ENCODE measurements at places on chromosomes 11 and 22.

- no peak for DNase-seq
Measured at GRCh38 chr11:36090356-36091109, 146.7 kb downstream of the LDLRAD3 start.

DNA sequence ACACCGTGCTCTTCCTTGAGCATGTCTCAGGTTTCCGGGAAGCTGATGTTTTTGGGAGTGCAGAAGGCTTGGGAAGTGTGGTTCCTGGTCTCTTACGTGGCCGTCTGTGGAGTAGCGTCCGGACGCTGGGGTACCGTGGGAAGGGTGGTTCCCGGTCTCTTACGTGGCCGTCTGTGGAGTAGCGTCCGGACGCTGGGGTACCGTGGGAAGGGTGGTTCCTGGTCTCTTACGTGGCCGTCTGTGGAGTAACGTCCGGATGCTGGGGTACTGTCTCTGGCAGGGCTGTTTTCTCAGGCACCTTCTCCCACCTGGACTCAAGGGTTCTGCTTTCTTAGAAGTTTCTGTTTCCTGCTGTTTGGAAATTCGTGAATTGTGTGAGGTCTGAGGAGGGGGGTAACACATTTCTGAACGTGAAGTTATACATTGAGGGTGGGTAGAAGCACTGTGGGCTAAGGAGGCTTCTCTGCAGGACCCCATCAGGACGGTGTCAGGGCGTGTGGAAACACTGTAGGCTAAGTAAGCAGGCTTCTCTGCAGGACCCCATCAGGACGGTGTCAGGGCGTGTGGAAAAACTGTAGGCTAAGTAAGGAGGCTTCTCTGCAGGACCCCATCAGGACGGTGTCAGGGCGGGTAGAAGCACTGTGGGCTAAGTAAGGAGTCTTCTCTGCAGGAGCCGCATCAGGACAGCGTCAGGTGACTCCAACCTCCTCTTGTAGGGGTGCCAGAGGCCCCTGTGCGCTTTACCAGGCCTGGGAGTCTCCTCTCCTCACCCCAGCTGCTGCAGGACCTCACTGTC lies 5.3 kb upstream of the IFITM3 start:
- DNase-seq, result no peak

DNA sequence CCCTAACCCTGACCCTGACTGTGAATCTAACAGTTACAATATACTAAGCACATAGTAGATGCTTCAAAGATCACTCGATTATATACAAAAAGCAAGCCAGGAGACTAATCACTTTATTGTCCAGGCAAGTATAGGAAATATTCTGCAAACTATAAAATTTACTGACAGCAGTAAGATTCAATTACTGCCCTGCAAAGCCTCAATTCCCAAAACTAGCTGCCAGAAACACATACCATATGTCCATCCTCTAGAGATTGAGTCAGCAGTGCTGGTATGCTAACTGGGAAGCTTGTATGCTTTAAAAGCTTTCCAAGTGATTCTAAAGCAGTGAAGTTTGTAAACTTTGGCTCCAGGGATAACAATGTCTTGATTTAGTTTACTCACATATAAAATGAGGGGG lies 26.1 kb downstream of the CSTF3 start:
- no peak for DNase-seq

DNA sequence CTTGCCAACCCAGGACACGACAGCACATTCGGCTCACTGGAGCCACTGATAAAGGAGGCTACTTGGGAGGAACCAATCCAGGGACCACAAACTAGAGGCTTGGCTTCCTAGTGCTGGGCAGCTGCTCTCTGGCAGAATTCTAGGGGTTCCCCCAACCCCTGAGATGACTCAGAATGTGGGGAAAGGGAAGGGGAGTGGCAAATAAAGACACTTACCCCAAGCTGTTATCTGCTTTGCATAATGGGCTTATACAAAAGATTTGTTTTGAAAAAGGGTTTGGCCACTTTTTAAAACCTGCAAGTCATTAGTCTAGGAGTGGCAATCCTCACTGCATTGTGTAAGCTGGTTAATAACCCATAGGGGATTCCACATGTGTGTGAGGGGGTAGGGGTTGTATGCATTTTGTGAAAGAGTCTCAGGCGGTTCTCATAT lies 64.1 kb upstream of the LMO1 start:
- no peak for DNase-seq

- no peak for DNase-seq
Measured at GRCh38 chr11:61579676-61580270, 1.1 kb downstream of the SYT7 start.

GRCh38 chr11:2262301-2263070 lies 7.9 kb downstream of the ASCL2 start:
- DNase-seq, result no peak

DNA sequence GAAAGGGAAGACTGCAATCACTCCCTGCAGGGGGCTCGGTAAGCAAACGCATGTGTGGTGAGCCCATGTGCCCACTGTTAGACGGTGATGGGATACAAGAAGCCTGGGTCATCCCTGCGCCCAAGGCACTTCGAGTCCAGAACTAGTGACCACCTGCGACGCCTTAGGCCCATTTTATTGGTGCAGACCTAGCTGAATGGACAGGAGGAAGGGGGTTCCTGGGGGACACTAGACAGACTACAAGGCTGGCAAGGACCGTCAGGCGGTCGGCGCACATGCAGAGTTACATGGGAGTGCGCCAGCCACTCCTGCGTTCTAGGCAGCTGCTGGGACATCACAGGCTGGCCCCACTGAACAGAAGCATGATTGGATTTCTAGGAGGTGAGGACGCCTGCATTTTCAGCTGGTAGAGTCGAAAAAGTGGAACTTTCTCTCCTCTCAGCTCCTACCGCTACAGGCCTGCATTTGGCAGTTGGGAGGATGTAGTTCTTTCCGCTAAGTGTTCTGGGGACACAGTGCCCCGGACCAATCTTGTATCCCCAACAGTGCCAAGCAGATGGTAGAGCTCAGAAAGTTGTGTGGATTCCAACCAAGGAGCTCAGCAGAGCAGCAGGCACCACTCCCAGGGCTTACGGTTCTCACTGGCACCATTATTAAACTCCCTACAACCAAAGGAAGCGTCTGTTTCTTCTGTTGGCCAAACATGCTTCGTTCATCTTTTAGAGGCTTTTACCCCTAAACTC lies 35.7 kb downstream of the BID start:
- no peak for DNase-seq

GRCh38 chr11:126599217-126599897 lies 243.9 kb downstream of the ST3GAL4 start:
- DNase-seq, result no peak

DNA sequence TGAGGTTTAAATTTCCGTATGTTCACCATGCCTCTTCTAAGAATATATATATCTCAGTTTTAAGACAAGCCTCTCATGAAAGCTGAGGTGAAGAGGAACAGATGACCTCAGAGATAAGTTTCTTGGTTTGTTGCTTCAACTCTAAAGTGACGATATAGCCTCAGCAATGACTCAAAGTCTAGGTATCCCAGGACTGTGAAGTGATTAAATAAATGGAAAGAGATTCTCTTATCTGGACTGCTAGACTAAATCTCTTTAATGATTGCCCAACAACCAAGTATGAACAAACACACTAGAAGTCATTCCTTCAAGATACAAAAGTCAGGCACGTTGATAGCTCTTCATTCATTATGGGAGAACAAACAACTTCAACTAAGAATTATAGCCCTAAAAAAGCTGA lies 15.3 kb downstream of the CADM1 start:
- DNase-seq, result no peak

DNA sequence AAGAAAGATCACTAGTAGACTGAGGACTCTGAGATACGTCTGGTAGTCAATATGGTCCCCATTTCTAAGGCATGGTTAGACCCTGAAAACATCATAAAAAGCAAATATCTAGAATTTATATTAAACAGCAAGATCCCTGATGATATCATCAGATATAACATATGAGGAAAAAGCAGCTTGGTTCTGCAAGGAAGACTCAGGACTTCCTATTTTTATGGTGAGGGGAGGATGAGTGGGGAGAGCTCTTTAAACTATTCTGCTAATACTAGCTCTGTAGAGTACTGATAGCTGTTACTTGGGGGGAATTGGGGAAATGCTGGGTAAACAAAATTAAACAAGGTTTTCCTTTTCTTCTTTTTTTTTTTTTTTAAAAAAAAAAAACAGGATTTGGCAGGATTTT lies 235.8 kb downstream of the SWAP70 start:
- no peak for DNase-seq

- DNase-seq, result no peak
Measured at GRCh38 chr22:47158457-47158856, 396.0 kb downstream of the TBC1D22A start.

- DNase-seq, result no peak
Measured at GRCh38 chr22:39594411-39594810, 23.9 kb downstream of the CACNA1I start.

DNA sequence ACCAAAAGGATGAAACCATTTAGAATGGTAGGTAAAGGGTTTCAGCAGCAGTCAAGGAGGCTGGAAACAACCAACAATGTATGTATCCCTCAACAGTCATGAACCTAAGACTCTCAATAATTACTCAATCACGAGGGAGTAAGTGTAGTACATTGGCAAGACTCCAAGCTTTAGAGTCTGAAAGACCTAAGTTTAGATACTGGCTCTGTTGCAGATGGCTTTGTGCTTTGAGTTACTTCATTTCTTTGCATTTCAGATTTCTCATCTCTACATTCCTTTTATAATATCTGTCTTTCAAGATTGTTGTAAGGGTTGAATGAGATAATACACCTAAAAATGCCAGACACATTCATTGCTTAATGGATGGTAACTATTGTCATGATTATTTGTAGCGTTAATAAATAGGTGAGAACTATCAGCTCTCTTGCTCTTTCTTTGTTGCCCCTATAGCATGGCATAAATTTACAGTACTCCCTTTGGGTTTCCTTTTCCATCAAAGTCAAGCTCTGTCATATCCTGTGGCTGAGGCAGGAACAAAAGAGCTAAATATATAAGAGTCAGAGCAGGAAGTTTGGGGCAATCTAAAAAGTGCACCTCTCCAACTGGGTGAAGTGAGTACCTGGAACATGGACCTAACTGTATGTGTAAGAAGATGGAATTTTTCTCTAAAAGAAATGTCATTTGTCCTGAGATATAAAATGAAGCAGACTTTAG lies 228.2 kb upstream of the ZC3H12C start:
- no peak for DNase-seq

DNA sequence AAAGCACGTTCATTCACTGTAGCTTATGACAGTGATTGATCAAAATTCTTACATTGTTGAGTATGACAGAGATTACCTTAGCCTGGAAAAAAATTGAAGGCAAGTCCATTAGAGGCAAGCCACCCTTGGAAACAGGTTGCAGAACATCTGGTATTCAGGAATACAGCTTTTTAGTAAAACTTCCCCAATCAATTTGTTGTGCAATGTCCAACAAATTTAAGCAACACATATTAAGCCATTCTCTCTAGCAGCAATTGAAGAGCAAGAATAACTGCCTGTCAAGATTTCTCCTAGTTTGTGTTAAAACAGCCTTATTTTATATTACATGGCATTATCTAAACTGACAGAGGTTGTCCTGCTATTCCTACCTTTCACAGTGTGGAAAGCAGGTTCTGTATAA lies 37.0 kb downstream of the BCL2L13 start:
- no peak for DNase-seq

GRCh38 chr22:27627901-27628300 lies 173.7 kb downstream of the MN1 start:
- DNase-seq, result no peak

DNA sequence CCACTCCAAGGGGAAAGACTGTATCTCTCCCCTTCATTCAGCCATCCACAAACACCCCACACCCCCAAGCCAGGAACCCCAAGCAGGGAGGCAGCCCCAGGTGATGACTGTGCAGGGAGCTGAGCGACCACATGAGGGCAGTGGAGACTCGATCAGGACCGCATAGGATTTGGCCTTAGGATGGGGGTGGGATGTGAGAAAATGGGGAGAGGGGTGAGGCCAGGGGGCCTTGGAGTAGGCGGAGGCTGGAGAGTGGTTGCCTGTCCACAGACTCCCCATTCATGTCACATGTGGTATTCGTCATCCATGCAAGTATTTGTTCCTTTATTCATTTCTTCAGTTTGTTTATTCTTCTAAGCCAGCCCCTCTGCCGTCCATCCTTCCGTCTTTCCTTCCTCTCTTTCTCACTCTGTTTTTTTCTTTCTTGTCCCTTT lies 2.7 kb upstream of the RHOD start:
- DNase-seq, result no peak

DNA sequence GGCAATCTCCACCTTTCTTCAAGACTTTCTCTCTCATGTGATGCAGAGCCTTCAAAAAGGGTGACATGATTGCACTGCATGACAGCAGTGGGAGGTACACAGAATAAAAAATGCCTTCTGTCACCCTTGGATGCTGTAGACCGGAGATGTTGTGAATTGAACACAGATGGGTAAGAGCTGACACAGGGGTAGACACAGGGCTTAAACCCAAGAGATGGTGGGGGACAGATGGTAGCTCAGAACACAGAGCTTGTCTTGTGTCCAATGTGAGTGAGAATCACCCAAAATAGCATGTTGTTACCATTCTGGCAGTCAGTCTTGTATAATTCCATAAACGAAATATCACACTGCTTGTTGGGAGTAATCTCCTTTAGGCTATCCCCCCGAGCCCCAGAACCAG lies 69.9 kb downstream of the JRKL start:
- no peak for DNase-seq

GRCh38 chr11:130486987-130487923 lies 38.8 kb downstream of the ADAMTS15 start:
- no peak for DNase-seq

DNA sequence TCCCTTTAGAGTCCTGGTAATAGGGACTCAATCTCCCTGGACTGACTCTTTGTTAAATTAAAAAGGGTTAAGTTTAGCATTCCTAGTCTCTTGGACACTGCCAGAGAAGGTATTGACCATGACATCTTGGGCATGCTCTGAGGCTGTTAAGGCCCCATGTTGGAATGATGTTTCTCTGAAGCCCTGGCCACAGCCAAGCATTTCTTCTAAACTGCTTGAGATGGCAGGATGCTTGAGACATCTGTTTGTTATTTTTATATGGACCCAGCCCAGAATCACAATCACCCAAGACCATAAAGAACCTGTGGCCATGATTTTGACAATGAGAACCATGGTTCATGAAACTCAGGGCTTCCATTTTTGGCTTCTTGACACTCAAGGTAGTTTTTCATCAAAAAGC lies 5.5 kb upstream of the ANKK1 start:
- DNase-seq, result no peak

- no peak for DNase-seq
Measured at GRCh38 chr22:18906896-18907295, 776 bp downstream of the DGCR6 start.

DNA sequence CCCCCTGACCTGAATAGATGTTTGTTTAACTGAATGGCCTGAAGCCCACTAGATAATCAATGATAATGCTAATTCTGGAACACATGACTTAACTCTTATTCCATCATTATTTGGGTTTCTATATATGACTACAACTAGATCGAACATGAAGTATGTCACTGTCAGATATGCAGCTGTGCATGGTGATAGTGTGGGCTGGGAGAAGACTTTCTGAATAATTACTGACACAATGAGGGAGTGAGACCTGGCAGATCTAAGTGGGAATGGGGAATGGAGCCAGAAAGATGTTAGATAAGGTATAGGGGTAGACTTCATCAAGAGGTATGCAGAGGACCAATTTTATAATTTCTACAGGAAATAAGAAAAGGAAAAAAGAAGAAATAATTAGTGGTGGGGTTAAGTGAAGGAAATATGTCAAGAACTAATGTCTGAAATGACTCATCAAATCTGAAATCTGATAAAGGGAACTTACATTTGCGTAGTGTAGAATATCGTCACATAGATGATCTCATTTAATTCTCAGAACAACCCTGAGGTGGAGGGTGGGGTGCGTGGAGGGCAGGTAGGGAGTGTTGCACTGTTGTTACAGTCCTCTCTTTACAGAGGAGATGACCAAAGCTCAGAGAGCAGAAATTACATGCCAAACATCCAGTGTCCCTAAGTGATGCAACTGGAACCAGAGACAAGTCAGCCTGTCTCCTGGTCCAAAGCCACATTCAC lies 68.2 kb upstream of the EED start:
- DNase-seq, result no peak

Measured in activated T-cell treated with anti-CD3 and anti-CD28 coated beads for 4 hours (primary cell).